ENCODE measurements at places on chromosomes 3 and 15. TPM values are rescaled to one million over a fixed set of nuclear protein-coding genes. Genes with fewer than 3 reads are reported as not detected.

GRCh38 chr3:136885357-136886213, 23.6 kb downstream of the NCK1 start:
- DNase-seq, result no peak

DNA sequence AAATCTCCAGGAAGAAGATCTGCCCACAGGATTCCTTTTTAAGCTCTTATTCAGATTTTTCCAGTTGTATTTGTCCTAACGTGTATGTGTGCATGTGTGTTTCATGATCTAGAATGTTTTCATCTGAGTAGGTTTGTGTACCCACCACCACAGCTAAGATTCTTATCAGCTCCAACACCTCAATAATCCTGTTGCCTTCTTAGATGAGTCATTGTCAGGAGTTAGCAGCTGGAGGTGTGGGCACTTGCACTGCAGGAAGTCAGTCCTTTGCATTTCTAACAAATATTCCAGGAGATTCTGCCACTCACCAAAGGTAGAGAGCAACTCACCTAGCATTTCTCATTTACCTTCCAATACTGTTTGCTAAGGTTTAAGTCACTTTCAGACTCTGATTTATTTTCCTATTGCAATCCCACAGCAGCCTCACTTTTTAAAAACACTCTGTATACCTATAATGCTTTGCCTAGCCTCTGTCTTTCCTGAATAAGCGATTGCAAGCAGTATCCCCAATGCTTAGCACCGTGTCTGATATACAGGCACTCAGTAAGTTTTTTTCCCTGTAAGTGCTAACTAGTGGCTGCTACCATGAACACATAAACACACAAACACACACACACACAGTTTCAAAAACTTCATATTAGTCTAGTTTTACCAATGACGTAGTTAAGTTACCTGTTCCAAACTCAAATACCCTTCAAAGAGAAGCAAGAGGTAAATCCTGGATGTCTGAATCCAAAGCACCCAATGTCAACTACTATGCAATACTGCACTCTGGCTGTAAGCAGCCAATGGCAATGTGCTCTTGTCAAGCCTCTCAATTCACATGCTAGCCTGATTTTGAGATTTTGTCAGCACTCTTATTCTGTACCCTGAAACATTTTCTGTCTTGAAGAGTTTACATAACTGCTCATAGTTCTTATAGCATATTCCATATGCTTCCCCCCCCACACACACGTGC, 713.5 kb upstream of the LMCD1 start:
- no peak for DNase-seq

DNA sequence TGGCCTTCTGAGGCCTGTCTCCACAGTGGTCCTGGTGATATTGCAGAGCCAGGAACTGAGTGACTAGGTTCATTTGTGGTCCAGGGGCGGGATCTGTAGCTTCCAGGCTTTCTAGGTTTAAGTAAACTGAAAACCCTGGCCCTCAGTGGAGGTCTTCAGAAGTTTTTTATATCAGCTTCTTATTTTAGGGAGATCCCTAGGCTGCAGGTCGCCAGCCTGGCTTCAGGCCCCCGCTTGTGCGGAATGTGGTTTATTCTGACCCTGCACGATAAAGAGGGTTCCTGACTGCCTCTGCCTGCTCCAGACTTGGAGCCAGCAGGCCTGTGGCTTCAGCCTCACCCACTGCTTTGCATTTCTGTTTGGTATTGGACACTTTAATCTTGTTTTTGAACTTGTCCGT, 133.9 kb upstream of the PLXNA1 start:
- no peak for DNase-seq

DNA sequence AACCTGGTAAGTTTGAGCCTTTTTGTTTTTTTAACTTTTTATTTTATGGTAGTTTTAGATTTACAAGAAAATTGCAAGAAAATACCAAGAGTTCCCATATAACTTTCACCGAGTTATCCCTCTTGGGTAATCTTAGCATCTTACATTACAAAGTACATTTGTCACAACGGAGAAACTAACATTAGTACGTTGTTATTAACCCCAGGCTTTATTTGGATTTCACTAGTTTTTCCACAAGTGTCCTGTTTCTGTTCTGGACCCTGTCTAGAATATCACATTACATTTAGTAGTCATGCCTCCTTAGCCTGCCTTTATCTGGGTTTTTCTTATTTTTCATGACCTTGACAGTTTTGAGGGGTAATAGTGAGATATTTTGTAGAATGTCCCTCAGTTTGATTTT, 53.5 kb upstream of the KPNA4 start:
- no peak for DNase-seq

DNA sequence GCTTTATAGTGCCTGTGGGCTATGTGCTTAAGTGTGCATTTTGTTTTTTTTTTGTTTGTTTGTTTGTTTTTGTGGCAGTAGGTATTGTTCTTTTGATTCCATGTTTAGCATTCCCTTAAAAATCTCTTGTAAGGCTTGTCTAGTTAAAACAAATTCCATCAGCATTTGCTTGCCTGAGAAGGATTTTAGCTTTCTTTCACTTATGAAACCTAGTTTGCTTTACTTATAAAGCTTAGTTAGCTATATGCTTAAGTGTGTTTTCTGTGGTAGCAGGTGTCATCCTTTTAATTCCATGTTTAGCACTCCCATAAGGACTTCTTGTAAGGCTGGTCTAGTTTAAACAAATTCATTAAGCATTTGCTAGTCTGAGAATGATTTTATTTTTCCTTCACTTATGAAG, 17.3 kb downstream of the IL16 start:
- DNase-seq, result no peak

DNA sequence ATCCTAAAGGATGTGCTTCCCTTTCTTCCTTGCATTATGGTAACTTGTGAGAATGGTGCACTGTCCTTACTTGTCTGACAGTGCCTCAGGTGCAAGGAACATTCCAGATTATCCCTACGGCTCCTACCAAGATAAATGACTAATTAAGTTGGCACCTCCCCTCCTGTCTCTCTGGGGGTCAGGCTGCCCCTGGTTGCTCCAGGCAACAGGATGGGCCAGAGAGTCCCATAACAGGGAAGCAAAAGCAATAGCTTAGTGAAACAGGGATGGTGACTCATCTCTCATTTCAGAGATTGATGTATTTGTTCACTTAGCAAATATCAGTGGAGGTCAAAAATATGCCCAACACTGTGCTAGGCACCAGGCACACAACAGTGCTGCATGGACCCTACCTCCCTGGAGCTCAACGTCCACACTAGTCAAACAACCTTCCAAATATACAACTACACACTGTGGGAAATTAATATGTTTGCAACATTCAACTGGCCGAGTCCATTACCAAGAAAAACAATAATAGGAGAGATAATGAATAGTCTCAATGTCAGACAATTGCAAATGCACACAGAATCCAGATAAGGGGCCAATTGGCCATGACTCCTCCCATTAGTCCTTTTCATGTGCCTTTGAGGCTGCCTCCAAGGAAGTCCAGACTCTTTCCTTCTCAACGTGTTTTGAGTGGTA, 249.0 kb downstream of the TLE3 start:
- DNase-seq, result no peak

DNA sequence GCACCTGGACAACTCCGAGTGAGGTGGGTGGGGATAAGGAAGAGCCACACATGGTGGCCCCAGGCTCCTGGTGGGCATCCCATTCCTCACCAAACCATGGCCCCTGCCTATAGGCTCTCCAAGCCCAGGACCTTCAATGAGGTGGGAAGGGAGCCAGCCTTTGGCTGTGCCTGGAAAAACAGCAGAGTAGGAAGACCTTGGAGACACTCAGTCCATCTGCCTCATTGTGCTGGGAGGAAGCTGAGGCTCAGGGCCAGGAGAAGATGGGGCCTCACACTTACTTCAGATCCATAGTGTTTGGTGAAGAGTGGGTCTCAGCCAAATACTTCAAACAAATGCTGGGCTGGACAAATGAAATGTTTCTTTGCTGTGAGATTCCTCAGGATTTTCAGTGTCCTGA, 47.4 kb upstream of the APEH start:
- DNase-seq, result no peak

DNA sequence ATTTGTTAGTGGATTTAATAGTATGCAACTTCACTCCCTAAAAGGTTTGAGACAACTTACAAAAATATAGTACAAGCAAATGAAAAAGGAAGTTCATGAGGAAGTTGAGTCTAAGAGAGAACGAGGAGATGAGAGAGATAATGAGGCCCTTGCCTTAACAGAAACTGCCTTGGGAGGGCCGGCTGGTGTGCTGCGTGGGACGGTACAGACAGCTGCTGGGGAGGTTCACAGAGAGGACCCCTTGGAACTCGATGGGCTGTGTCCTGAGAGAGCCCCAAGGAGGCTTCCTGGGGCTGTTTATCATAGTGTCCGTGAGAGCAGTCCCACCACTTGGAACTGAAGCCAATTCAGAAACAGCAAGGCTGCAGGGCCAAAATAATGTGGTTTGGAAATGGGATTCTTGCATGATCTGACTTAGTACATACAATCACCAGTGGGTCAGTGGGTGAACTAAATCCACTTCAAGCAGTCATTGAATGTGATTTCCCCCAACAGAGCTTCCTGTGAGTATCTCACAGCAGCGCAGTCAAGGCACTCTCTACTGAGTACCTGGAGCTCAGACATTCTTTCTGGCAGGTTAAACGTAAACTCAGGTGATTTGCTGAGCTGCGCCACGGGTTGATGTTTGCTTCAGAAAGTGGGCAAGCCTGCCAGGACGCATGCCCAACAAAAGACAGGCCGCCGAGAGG, 90.8 kb downstream of the CRTC3 start:
- no peak for DNase-seq

DNA sequence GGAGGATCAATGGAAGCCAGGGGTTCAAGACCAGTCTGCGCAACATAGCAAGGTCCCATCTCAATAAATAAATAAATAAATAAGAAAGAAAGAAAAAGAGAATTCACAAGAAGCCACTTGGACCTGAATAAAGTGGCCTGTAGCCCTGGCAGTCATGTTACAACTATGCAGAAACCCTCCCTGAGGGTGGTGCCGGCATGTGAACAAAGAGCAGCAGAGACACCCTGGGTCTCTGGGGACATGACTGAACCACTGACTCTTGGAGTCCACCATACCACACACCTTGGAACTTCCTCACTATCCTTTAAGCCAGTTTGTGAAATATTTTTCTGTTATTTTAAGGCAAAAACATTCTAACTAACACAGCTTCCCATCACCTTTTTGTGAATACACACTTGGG, 93.0 kb downstream of the MEIS2 start:
- no peak for DNase-seq

GRCh38 chr3:142993958-142994442, 7.4 kb upstream of the U2SURP start:
- peak; percentile 32 for DNase-seq

DNA sequence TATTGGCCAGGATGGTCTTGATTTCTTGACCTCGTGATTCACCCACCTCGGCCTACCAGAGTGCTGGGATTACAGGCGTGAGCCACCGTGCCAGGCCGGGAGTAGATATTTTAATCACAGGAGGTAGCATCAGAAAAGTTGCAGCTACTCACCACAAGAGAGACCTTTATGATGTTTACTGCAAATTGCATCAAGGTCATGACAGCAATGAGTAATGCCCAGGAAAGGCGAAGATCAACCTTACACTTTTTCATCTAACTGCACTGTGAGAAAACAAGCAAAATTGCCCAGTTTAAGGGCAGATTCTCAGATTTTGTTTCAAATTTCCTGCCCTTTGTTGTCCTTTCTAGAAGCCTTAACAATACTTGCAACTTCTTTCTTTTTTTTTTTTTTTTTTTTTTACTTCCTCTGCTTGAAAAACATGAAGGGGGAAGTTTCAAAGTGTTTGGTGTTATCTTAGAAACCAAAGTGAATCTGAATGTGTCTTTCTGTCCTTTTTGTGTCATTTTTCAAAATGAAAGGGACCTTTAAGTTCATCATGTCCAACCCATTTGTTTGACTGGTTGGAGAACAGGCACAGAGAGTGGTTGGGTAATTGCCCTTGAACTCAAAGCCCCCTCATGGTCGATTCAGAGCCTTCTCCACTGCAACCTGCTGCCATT, 25.0 kb downstream of the TGFBR2 start:
- no peak for DNase-seq

DNA sequence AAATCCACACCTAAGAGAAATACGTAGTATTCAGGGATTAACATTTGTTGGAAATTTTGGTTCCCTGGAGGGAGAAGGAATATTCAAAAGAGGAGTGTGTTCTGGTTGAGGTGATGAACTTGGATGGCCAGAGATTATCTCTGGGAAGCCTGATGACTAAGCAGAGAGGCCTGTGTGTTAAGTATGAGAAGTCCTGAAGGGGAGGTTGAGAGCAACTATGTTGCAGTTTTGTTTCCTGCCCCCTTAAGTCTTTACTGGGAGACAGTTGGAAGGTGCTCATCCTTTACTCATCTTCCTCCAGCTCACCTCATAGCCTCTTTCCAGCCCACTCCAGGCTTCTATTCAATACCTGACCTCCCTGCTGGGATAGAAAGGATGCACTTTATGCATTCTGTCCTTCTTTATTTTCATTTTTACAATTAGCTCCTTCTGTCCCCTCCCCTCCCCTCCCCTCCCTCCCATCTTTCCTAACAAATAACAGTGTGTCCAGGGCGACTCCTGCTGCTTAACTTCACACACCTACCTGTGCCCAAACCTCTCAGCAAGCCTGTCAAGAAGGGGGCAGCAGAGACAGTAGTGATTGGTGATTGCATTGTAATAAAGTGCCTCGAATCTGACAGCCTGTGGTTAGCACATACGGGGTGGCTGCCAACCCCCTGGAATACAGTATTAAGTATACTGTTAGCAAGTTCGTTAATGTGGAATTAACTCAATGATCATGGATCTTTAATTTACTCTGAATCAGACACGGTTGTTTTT, 11.9 kb downstream of the RAP2B start:
- DNase-seq, result no peak

GRCh38 chr3:182501856-182502255, 291.4 kb upstream of the ATP11B start:
- DNase-seq, result peak; percentile 38

GRCh38 chr3:25775936-25776335, 7.3 kb downstream of the NGLY1 start:
- no peak for DNase-seq

- no peak for DNase-seq
Observed at GRCh38 chr15:94230431-94230882, 904 bp upstream of the MCTP2 start.

- DNase-seq, result no peak
Observed at GRCh38 chr3:110375751-110376518, 695.7 kb upstream of the NECTIN3 start.

PCSK6 gene
- polyA plus RNA-seq, result 9.8 TPM

RETNLB gene
- not detected for polyA plus RNA-seq

LDHAL6B gene
- polyA plus RNA-seq, result 0.12 TPM
